Right lobe of liver (tissue), 6 donors: ENCODE measurements at places on chromosomes 7 and 10. TPM values are rescaled to one million over a fixed set of nuclear protein-coding genes. Genes with fewer than 3 reads are reported as not detected.

Gene ATOH7
- not detected for total RNA-seq

Gene KNDC1
- 4.6 TPM for total RNA-seq

- no peak overlapping the region for H3K27ac ChIP-seq
- H3K4me1 ChIP-seq: no peaks in the 10 kb centered on the region
- no peaks in the 10 kb centered on the region for H3K27me3 ChIP-seq
- H3K4me3 ChIP-seq: no peak overlapping the region
These were observed 131.2 kb downstream of the HDAC9 start for GRCh38 chr7:18626717-18627116.

Gene HOXA6
- total RNA-seq: not detected

Gene HTR7
- 0.07 TPM for total RNA-seq

GRCh38 chr7:102255501-102255900, 31.2 kb upstream of the SH2B2 start:
- no peak for DNase-seq
- H3K4me3 ChIP-seq: no peak overlapping the region
- no peak overlapping the region for H3K27ac ChIP-seq
- H3K4me1 ChIP-seq: no peaks in the 10 kb centered on the region
- no peaks in the 10 kb centered on the region for H3K36me3 ChIP-seq

Gene SPDYE1
- not detected for total RNA-seq

GRCh38 chr10:75111907-75112679, 637 bp downstream of the SAMD8 start:
- H3K4me1 ChIP-seq: no peaks in the 10 kb centered on the region
- H3K36me3 ChIP-seq: no peaks in the 10 kb centered on the region
- peak overlapping the region; percentile 75 for H3K4me3 ChIP-seq
- H3K27ac ChIP-seq: peak overlapping the region; percentile 78

- no peaks in the 10 kb centered on the region for H3K27me3 ChIP-seq
- DNase-seq: no peak
- no peak overlapping the region for H3K4me3 ChIP-seq
- H3K36me3 ChIP-seq: no peaks in the 10 kb centered on the region
- H3K27ac ChIP-seq: no peak overlapping the region
- H3K4me1 ChIP-seq: no peaks in the 10 kb centered on the region
These were observed 356.1 kb downstream of the ELMO1 start for GRCh38 chr7:37092548-37092947.

GRCh38 chr10:7872041-7872442, 53.7 kb downstream of the TAF3 start:
- H3K27me3 ChIP-seq: no peaks in the 10 kb centered on the region
- H3K27ac ChIP-seq: no peak overlapping the region
- no peak for DNase-seq
- H3K4me3 ChIP-seq: peak overlapping the region; percentile 21
- H3K4me1 ChIP-seq: no peaks in the 10 kb centered on the region
- no peaks in the 10 kb centered on the region for H3K36me3 ChIP-seq

Gene LHFPL3
- total RNA-seq: not detected

GRCh38 chr10:112370424-112370819, 3.5 kb upstream of the ACSL5 start:
- no peak overlapping the region for H3K27ac ChIP-seq
- H3K4me1 ChIP-seq: no peaks in the 10 kb centered on the region
- H3K27me3 ChIP-seq: no peaks in the 10 kb centered on the region
- no peaks in the 10 kb centered on the region for H3K36me3 ChIP-seq
- no peak for DNase-seq
- no peak overlapping the region for H3K4me3 ChIP-seq

DNA sequence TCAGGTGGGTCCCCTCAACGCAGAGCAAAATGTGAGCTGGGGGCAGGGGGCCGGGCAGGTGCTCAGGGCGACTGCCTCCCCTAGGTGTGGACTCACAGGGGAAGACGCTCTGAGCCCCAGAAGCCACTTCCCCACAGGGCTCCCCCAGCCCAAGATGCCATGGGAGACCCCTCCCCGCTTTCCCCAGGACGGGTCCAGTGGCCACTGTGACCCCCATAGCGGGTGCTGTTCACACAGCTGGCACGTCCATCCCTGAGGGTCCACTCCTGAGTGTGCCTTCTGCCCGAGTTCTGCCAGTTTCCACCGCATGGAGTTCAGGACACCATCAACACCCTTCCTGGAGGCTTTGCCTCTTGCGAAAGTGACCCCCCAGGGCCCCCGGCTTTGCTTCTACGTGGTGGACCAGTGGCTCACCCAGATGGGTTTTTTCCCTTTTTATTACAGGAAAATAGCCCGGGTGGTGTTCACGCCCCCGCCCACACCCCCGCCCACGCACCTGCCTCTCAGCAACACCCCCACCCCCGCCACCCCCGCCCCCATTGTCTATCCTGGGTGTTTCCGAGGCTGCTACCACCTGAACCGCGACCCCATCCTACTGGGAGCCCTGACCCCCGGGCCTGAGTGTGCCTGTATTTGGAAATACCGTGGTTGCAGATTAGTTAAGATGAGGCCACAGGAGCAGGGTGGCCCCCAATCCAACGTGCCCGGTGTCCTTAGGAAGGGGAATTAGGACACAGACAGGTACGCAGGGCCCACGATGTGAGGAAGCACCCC, 32.0 kb downstream of the ADAP1 start:
- DNase-seq: no peak
- no peaks in the 10 kb centered on the region for H3K27me3 ChIP-seq
- no peaks in the 10 kb centered on the region for H3K4me1 ChIP-seq
- H3K27ac ChIP-seq: no peak overlapping the region
- no peaks in the 10 kb centered on the region for H3K36me3 ChIP-seq

- no peak for DNase-seq
- H3K4me1 ChIP-seq: no peaks in the 10 kb centered on the region
- no peaks in the 10 kb centered on the region for H3K36me3 ChIP-seq
- H3K27me3 ChIP-seq: no peaks in the 10 kb centered on the region
- no peak overlapping the region for H3K27ac ChIP-seq
These were observed 229.8 kb downstream of the FGFR2 start for GRCh38 chr10:121368347-121369025.

DNA sequence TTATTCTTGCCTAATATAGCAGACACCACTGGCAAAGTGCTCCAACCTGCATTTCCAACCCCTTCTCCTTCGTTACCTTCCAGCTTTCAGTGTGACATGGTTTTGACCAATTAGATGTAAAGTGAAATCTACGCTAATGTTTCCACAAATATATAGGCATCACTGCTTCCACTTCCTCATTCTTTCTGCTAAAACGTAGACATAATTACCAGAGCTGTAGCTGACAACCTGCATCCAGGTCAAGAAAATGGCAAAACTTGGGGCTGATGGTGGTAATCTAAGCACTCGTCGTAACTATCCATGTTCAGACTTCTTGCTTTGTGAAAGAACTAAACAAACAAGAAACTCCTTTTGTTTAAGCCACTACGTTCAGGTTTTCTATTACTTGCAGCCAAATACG, 41.8 kb upstream of the COL1A2 start:
- no peak overlapping the region for H3K4me3 ChIP-seq
- no peaks in the 10 kb centered on the region for H3K36me3 ChIP-seq
- H3K27me3 ChIP-seq: no peaks in the 10 kb centered on the region
- H3K27ac ChIP-seq: no peak overlapping the region
- DNase-seq: no peak

DNA sequence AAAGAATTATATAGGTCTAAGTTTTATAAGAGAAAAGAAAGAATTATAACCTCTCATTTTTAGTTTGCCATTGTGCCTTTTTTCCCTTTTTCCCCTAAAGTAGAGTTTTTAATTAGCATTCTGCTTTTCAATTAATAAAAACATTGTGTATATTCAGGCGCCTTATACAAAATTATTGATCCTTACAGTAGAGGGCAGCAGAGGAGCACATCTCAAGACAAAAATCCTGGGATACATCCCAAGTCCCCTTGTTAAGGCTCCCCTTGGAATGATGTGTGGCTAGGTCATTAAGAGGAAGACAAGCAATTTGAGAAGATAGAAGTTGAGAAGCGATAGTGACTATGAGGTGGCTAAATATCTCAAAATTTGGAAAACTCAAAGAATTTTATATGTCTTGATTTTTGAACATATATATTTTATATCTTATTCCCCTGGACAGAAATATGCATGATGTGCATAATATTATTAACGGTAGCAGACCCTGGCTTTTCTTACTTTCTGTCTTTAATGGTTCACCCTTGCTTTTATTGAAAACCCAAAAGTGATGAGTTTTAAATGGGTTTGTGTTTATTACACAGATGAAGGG, 19.1 kb upstream of the TPK1 start:
- no peak for DNase-seq
- H3K4me3 ChIP-seq: no peak overlapping the region
- H3K27ac ChIP-seq: no peak overlapping the region
- H3K36me3 ChIP-seq: no peaks in the 10 kb centered on the region

GRCh38 chr10:127029061-127029460, 123.8 kb downstream of the DOCK1 start:
- no peaks in the 10 kb centered on the region for H3K4me1 ChIP-seq
- H3K36me3 ChIP-seq: no peaks in the 10 kb centered on the region
- no peak for DNase-seq

Gene MYO3A
- not detected for total RNA-seq

DNA sequence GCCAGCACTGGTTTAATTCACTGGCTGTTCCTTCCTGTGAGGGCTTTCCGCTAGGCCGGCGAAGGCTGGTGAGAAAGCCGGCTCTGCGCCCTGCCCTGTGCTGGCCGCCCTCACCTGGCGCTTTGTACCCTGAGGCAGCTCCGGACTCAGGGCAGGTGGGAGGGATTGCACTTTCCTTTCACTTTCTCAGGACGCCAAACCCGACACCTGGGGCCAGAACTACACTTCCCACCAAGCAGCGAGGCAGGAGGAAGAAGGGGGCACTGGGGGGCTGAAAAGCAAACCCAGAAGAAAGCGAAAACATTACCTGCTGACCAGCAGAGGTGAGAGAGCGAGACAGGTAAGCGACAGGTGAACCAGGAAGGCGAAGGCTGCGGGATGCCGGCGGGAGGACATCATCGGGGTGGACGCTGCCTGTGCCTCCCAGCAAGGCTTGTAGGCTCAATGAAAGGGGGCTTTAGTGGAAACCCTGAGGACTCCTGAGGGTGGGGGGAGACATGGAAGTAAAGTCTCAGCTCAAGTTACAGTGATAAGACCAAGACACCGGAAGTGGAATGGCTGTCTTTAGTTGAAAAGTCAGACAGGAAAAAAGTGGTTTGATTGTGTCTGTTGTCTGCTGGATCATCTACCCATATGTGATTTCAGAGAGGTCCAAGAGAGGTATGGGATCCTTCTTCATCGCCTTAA, at the start of gene RAB19:
Gene RAB19 (plus strand): TSS at position 181 of the 687 bp plus-strand sequence. CDS start 3,589 bp downstream, outside the sequence.
- no peaks in the 10 kb centered on the region for H3K27me3 ChIP-seq
- peak within 1 kb of the TSS; percentile 56 for H3K4me3 ChIP-seq
- H3K36me3 ChIP-seq: no peaks in the 10 kb centered on the region
- no peaks in the 10 kb centered on the region for H3K4me1 ChIP-seq
- H3K27ac ChIP-seq: no peak within 1 kb of the TSS
- peak; percentile 60 for DNase-seq

Gene MRPL43
- 67.1 TPM for total RNA-seq

Gene SLC26A3
- total RNA-seq: 2.8 TPM

DNA sequence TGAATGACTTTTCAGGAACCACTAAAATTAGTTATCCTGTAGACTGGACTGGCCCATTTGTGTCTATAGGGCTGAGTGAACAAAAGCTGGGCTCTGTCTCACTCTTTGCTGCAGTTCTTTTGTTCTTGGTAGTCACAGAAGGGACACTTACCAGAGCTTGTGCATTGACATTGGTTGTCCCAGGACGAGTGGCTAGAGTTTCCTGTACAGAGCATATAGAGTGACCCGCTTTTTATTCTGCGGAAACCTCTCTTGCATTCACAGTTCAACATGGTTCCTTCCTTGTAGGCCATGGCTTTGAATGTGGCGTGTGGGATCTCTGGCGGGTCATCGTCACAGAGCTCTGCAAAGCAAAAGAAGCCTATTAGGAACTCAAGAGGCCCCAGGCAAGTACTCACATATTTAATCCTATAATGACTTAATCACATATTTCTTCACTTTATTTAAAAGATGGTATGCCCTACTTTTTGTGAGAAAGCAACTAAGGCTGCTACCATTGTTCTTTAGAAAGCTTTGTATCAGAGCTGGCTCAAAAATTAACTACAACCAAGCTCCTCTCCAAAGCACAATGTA, 36.4 kb downstream of the IL2RA start:
- no peak overlapping the region for H3K27ac ChIP-seq
- no peak for DNase-seq
- H3K4me1 ChIP-seq: no peaks in the 10 kb centered on the region
- H3K36me3 ChIP-seq: no peaks in the 10 kb centered on the region
- no peak overlapping the region for H3K4me3 ChIP-seq
- no peaks in the 10 kb centered on the region for H3K27me3 ChIP-seq

DNA sequence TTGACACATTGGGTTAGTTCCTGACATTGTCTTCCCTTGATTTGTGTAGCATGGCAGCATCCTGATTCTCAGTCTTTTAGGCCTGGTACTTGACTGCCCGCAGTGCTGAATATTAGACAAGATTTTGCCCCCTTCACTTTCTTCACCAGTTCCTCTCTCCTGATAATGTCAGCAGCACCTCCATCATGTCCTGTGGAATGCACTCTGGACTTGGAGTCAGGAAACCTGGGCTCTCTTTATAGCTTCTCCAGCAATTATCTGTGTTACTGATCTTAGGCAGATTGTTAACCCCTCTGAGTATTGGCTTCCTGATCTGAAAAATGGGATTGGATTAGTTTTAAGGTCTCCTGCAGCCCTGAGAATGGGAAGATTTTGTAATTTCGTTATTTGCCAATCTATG, 19.0 kb downstream of the HBP1 start:
- H3K4me3 ChIP-seq: no peak overlapping the region
- no peaks in the 10 kb centered on the region for H3K27me3 ChIP-seq
- H3K36me3 ChIP-seq: peaks cover 66% of the 10 kb centered on the region
- no peak for DNase-seq
- no peak overlapping the region for H3K27ac ChIP-seq

Gene TMEM176B
- 711 TPM for total RNA-seq

DNA sequence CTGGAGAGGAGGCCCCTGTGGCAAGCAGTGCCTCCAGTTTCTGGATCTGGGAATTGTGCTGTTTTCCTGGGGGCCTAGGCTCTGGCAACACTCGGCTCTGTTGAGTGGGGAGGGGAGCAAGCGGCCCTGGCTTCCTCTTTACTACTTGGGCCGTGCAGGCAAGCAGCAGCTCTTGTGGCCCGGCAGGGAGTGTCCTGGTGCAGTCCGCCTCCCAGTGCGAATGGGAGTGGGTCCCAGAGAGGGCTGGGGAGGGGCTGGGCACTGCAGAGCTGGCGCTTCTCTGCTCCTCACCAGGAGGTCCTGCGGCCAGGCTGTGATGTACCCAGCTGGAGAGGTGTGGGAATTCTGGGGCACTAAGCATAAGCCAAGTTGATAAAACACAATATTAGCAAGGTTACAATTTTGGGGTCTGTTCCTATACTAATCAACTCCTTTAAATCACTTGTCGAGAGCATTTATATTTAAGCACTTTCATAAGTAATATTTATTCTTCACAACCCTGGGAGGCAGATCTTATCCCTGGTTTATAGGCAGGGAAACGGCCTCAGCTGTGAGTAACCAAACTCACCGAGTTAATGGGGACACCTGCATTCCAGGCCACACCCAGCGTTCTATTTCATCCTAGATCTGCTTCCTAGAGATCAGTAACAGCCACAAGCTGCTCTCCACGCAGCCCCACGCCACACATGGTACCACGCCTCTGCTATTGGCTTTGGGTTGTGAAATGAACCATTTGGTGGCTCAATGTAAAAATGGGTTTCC, 183.4 kb upstream of the PLXNA4 start:
- H3K27me3 ChIP-seq: no peaks in the 10 kb centered on the region
- no peak overlapping the region for H3K4me3 ChIP-seq
- H3K27ac ChIP-seq: no peak overlapping the region
- no peaks in the 10 kb centered on the region for H3K4me1 ChIP-seq
- no peaks in the 10 kb centered on the region for H3K36me3 ChIP-seq
